T follicular helper cell (primary cell): ENCODE measurements at places on chromosomes 7 and 10.

- DNase-seq: no peak
Observed at GRCh38 chr10:31765541-31765940, 163.1 kb downstream of the ARHGAP12 start.

GRCh38 chr10:47231414-47231813, 68.6 kb upstream of the GDF10 start:
- DNase-seq: no peak

- no peak for DNase-seq
Observed at GRCh38 chr7:140640060-140640637, 464 bp downstream of the DENND2A start.

GRCh38 chr7:95427166-95427565, 7.7 kb downstream of the PON2 start:
- no peak for DNase-seq

GRCh38 chr7:10696064-10696463, 277.6 kb upstream of the PHF14 start:
- DNase-seq: no peak

GRCh38 chr10:71708897-71709882, 10.4 kb downstream of the C10orf105 start:
- no peak for DNase-seq

DNA sequence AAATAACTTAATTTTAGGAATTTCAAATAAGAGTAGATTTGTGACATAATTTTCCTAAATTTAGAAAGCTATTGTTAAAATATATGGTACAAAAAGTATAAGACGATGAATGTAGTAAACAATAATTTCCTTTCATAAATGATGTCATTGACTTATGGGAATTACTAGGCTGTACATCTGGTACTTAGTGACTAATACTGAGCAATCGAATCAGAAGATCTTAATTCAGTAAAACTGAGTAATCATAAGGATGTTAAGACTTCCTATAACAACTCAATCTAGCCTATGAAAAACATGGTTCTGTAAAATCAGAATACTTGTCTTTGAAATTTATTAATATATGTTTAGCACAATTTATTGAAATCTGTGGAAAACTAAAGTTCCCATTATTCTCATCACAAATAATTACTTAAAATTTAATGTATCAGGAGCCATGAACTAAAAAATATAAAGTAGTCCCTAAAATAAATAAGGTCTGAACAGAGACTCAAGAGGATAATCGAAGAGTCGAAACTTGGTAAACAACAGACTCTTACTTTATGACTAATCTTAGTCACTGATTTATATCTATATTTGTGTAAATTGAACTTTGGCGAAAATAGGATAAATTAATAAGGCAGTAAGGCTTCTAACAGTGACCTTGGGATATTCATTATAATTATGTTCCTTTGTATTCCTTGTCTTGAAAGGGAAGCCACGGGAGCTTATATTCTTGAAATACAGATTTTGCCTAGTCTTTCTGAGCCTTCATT, 142.1 kb downstream of the HGF start:
- DNase-seq: no peak

- no peak for DNase-seq
Observed at GRCh38 chr7:47069385-47070076, 512.4 kb downstream of the TNS3 start.

GRCh38 chr7:29607889-29608288, 44.3 kb downstream of the PRR15 start:
- no peak for DNase-seq

DNA sequence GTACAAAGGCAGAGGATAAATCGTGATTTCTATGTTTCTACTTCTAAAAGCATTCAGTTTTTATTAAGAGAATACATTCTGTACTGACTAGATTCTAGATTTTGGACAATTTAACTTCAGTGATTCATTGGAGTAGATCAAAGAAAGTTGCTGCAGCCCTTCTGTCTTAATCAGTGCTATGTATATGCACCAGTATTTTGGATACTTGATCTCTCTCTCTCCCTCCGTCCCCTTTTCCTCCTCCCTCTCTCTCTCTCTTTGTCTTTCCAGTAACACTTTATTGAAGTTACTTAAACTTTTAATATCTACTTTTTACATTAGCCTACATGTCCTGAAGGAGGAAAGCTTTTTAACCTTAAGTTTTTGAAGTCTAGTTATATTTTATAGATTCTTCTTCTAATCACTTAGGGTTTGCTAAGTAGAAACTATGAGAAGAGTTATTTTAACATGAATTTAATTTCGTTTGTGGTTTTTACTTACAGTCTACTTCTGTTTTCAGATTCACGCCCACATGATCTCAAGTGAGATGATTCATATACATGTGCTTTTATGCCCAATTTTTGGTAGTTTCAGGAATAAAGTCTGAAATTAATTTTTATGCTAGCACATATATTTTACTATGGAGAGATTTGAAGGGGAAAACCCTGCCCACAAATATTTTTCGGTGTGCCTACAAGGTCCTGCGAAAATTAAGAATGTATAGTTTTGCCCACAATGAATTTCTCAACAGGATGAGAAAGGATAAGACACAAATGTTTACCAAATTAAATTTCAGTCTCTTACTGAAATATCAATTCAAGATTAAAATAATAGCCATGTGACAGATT, 9.1 kb downstream of the MDFIC start:
- no peak for DNase-seq

GRCh38 chr7:18706670-18707069, 211.1 kb downstream of the HDAC9 start:
- no peak for DNase-seq

DNA sequence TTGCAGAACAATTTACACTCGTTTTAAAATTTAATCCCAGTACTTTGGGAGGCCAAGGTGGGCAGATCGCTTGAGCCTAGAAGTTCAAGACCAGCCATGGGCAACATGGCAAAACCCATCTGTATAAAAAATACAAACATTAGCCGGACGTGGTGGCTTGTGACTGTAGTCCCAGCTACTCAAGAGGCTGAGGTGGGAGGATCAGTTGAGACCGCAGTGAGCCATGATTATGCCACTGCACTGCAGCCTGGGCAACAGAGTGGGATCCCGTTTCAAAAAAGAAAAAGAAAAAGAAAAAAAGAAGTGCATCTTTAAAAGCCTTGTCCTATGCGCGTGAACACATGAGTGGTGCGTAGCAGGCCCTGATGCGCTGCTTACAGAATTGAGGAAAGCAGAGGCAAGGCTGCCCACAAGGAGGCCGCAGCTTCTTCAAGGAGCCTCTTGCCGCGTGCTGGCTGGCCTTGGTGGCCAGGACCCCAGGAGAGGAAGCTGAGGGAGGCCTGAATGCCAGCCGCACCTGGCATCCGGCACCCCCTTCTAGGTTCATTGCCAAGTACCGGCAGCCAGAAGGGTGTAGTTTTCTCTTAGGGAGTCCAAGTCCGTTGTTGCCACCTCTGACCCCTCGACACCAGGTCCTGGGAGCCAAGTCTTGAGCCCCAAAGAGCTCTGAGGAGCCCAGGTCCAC, 124.5 kb downstream of the UBE2H start:
- DNase-seq: no peak

DNA sequence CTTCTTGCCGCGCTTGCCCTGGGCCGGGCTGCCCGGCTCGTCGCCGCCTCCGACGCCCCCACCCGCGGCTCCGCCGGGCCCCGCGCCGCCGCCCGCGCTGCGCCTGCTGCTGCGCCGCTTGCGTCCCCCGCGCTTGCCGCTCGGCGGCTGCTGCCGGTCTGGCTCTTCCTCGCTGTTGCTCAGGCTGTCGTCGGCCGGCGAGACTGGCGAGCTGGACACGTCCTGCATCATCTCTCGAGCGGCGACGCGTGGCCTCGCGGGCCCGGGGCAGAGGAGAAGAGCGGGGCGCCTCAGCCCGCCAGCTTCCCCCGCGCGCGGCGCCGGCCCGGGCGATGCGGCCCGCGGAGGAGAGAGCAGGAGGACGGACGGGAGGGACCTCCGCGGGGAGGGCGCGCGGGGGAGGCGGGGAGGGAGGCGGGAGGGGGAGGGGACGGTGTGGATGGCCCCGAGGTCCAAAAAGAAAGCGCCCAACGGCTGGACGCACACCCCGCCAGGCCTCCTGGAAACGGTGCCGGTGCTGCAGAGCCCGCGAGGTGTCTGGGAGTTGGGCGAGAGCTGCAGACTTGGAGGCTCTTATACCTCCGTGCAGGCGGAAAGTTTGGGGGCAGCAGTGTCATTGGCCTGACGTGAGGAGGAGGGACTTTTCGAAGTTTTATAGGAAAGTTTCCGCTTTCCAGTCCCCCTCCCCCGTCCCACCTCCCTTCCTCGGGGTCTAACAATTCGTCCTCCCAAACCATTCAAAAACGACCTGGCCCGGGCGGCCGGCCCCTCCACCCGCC, at the start of gene TWIST1:
Gene TWIST1, minus strand, starts transcription at position 546 of the 779 bp plus-strand sequence. Its CDS starts 315 bp downstream, at position 231.
- no peak for DNase-seq

- DNase-seq: no peak
Observed at GRCh38 chr10:89294721-89295239, 7.1 kb upstream of the IFIT2 start.
